HCT116 (cell line): ENCODE measurements at places on chromosomes 5 and 9.

GRCh38 chr5:1279443-1280151 is 15.3 kb downstream of the TERT start:
- DNase-seq, result no peak

DNA sequence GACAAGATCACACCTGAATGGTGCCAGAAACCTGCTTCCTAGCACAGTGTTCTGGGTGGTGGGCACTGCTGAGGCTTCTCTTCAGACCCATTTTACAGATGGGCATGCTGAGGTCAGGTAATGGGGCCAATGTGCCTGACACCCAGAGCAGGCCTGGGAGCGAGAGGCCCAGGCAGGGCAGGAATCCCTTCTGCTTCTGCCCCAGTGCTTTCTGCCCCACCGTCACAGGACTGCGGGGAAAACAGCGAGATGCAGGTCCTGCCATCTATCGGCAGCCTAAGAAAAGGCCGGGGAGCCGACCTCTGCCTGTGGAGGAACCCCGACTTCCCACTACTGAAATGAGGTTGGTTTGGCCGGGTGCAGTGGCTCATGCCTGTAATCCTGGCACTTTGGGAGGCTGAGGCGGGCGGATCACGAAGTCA is 22.8 kb upstream of the RNU6ATAC start:
- DNase-seq, result no peak

DNA sequence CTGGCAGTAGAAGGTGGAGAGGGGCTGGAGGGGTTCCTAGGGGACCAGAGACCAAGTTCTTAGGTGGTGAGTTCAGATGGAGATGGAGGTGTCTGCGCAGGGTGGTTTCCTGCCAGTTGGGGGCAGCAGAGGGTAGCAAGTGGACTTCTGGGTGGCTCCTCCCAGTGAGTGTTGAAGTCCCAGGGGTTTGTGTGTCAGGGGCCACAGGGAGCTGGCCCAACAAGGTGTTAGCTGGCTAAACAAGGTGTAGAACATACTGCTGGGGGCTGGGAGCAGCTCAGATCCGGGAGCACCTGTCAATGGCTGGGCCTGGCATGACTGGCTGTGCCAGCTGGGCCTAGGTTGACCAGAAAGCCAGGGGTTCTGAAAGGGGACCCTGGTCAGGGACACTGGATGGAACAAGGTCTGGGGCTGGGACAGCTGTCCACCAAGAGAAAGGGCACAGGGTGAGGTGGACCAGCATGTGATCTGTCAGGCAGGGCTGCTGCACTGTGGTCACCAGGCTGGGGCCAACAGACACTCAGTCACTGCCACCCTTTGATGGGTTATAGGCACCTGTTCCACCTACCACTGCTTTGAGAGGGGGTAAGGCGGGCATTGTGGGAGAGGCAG is 35.6 kb downstream of the DAB2IP start:
- peak; percentile 43 for DNase-seq

- no peak for DNase-seq
Observed at GRCh38 chr9:82489201-82489821, 500.7 kb downstream of the SPATA31D1 start.

DNA sequence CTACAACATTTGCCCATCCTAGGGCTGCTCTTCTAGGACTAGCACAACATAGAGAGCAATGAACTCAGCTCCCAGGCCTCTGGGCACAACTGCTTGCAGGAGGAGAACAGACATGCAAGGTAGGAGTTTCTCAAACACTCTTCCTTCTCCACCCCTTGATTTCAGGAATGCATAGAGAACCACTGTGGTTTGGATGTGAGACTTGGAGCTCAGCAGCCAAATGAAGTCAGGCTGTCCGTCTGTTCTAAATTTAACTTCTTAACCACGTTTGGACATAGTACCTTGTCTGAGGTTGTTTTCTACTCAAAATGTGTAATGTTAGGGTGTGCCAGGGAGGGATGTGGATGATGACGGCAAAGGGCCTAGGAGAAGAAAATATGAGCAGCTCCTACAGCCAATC is 515.1 kb upstream of the TNC start:
- no peak for DNase-seq

DNA sequence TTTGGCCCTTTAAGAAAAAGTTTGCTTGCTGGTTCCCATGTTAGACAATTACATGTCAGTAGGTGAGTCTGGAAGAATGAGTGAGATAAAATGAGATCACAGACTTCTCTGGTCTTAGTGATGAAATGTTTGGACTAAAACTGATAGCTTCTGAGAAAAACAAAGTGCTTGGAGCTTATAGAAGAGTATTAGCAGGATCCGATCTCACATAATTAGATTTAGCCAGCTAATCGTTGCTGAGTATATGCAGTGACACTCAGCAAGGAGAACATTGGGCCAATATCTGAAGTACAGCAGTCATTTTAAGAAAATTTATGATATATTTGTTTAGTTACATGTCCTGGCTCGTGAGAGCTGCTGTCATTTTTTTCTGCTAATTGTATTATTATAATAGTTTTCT is 135.8 kb downstream of the SNCAIP start:
- no peak for DNase-seq

DNA sequence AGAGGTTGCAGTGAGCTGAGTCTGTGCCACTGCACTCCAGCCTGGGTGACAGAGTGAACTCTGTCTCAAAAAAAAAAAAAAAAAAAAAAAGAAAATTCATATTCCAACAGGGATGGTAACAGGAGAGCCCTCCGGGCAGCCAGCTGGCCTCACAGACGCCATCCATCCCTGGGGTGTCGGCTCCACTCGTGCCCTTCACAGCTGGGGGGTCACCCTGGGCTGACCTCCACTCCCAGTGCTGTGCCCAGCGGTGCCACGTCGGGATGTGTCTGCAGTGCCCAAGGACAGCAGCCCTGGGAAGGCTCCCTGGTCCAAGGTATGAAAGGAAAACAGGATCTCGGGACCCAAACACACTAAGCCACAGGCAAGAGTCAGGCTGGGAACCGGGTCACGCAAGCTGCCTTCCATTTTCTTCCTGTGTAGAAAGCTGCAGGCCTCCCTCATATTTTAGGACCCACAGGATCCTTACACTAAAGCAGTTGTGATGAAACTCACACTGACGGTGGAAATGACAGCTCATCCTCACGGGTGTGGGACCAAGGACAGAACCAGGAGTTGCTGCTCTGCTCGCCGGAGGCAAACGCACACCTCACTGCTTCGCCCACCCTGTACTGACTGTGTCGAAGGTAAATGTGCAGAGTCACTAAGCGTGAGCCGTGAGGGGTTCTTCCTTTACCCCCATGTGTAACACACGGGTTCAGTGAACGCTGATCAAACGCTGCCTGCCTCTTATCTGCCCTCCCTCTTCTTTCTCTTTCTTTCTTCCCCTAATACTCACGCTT is 5.3 kb downstream of the SLC12A7 start:
- DNase-seq, result no peak

DNA sequence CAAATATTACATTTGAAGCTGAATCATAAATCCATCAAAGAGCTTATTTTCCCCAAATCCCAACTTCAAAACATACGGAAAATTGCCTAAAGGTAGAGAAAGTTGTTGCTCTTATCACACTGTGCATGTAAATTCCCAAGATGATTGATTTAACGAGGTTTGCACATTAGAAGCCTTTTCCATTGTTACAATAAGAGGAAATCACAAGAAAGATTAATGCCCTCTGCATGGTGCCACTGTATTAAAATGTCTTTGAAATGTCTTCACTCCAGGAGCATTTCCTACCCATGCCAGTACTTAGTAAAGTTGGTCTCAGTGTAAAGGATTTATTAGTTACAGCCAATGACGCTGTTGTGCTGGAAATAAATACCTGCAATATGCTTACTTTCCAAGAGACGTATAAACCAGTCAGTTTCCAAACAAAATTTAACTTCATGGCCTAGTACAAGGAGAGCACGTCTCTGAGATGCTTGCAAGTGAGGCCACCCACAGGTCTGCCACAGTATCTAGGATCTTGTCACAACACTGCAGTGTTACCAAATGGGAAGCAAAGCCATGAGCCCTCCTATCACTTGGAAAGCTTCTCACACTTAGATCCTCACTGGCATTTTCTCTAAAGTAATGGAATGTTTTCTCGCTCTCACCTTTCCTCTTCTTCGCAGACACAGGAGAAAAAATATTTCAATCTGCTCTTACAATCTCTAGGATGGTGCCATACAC is 112.4 kb downstream of the CETN3 start:
- no peak for DNase-seq

DNA sequence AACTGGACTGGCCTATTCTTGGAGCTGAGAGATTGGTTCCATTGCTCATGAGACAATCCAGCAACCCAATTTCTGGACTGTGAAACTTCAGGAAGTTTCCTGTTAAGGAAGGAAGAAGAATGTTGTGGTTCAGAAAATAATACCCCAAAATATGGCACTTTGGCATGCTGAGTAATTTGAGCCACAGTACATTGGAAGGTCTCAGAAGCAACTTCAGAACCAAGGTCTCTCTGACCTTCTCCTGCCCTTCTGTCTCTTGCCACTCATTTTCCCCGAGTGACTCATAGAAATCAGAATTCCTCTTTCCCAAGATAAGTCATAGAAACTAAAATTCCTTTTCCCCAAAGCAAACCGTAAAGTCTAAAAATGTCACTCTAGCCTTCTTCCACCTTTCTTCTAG is 1366.1 kb downstream of the PTPRD start:
- DNase-seq, result no peak

GRCh38 chr5:141306630-141307029 is 2.8 kb upstream of the SLC25A2 start:
- no peak for DNase-seq

GRCh38 chr9:126957687-126958053 is 43.1 kb downstream of the RALGPS1 start:
- peak; percentile 18 for DNase-seq

DNA sequence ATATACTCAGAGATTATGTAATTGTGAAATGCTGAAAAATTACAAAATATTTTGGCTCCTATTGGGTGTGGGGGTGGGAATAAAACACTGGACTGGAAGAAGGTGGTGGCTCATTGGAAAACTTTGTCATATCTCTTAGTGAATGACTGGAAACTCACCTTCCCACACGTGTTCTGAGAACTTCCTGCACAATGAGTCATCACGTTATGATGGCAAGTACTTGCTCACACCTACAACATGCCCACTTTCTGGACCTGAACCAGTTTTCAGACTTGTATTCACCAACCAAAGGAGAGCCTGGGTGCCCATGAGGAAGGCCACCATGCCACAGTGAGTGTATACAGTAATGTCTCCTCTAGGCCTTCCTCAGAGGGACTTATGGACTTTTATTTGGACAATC is 294.8 kb downstream of the ASTN2 start:
- no peak for DNase-seq
